ENCODE measurements at places on chromosomes 5 and 9.

- DNase-seq: no peak
Measured at GRCh38 chr5:112757468-112758208, 20.0 kb downstream of the APC start.

DNA sequence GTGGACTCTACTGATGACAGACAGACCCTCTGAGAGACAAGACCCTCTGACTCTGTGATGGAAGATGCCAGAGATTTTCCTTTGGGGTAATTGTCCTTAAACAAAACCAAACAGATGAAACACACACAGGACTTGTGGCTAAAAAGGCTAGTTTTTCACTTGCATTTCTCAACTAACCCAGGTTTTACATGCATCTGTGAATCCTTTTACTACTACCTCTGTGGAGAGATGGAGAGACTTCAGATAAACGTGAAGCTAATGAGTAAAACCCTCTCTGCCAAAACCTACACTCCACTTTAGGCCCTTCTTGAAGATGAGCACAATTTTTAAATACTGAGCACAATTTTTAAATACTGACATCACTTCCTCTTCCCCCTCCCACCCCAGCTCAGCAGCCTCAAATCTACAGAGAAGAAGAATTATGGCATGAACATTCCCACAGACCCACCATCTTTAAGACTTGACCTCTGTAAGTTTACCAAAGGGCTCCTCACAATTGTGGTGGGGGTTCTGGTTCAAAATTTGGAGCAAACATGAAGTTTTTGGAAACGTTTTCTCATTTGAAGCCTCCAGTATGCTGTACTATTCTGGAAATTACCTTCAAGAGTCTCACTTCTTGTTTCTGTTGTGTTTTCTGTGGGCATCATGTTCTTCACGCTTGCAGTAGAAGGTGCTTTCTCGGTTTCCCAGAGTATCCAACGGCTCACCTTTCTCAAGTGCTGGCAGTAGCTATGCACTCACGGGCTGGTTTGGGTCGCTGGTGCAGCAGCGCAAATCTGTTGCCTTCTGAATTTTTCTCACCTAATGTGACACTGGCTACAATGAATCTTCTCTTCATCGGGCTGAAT lies 42.7 kb downstream of the ACER2 start:
- DNase-seq: no peak

DNA sequence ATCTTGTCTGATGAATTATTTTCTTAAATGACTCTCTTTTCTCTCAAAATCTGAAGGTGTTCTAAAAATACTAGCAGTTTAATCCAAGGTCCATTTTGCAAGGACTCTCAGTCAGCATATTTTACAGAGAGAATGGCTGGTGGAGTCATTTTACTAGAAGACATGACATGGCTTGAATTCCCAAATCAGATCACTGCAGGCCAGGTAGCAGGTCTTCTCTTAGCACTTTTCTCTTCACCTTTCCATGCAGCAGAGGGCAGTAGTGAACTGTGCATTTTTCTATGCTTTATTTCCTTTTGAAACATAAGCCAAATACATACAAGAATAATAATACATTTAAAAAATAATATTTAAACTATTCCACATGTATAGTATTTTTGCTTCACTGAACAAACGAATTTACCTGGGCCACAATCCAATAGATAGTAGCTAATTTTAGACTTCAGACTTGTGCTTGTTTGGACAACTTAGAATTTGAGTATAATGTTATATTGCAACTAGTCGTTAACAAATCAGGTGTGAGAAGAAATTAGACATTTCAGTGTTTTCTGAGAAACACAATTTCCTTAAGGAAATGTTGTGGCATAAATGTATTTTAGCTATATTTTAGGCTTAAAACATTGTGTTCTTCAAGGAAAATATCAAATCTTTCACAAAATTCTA lies 289.4 kb upstream of the DAB2 start:
- DNase-seq: no peak

- DNase-seq: no peak
Measured at GRCh38 chr5:148482196-148482595, 98.4 kb downstream of the FBXO38 start.

GRCh38 chr9:72476100-72476499 lies 45.3 kb upstream of the TMC1 start:
- no peak for DNase-seq

- DNase-seq: no peak
Measured at GRCh38 chr9:129999141-129999510, 43.9 kb downstream of the FNBP1 start.

- DNase-seq: no peak
Measured at GRCh38 chr5:168420461-168420860, 65.8 kb upstream of the RARS1 start.

DNA sequence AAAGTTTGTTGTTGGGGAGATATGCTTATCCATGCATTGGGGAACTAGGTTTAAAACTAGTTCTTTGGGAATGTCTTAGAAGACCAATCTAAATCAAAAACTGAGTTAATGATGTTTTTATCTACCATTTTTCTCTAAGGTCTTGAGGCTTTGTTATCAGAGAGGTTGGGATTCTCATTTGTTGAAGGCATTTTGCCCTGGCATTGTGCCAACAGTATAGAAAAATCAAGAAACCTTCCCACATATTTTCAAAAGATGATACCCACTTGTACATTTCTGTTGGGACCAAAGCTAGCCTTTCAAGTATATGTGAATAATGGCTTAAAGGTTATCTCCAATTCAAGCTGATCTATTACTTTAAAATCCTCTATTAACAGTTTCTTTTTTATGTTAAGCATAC lies 419.8 kb upstream of the KIF2A start:
- DNase-seq: no peak

DNA sequence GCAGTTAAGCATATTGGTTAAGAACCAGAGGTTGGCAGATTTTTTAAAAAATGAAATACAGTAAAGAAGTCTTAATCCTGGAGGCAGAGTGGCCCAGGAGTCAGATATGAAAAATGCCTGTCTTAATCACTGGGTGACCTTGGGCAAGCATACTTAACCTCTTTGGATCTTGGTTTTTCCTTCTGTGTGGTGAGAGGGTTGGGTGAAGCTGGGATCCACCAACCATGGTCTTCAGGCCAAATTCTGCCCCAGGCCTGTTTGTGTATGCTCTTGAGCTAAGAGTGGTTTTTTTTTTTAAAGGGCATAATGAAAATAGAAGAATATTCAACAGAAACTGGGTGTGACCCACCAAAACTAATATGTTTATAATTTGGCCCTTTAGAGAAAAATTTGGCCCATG lies 20.0 kb upstream of the TEX48 start:
- no peak for DNase-seq

DNA sequence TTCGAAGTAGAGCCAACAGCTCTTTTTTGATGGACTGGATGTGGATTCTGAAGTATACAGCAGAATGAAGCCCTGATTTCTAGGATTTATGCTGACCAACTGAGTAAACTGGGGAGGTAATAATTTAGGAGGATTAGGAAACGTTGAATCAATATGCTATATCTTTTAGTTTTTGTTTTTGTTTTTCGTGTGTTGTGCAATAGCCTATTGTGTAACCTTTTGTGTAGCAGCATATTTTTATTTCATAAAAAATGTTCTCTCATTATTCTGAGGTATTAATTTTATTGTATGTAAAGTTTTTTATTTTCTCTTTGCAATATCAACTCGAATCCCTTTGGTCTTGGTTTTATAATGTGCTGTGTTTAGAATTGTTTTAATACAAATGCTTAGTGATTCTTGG lies 902.3 kb downstream of the EFNA5 start:
- DNase-seq: no peak

DNA sequence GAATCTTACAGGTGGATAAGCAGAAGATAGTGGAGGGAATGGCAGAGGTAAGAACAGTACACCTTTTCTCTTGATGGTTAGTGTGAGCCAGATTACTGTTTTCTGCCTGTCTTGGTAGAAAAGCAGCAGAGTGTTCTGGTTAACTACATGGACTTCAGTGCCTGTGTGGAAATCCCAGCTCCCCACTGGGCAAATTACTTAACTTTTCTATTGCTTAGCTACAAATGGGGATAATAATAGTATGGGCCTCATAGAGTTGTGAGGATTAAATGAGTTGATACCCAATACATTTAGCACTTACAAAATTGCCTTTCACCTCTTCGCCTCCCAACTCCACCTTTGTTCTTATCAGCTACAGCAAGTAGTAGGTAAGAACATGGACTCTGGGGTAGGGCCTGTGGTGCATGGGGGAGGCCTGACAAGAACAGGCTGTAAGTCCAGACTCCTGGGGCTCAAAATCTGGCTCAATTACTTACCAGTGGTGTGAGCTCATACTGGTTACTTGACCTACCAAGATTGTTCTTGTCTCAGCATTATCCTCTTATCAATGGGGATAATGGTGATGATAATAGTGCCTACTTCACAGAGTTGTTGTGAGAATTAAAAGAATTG lies 125.1 kb downstream of the LIFR start:
- DNase-seq: no peak

DNA sequence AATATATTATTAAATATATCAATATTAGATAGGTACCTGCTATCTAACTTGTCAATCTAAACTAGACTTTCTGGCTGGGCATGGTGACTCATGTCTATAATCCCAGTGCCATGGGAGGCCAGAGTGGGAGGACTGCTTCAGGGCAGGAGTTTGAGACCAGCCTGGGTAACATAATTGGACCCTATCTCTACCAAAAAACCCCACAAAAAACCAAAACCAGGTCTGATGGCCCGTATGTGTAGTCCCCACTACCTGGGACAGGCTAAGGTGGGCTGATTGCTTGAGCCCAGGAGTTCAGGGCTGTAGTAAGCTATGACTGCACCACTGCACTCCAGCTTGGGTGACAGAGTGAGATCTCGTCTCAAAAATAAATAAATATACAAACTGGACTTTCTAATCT lies 55.0 kb downstream of the PJA2 start:
- DNase-seq: no peak

DNA sequence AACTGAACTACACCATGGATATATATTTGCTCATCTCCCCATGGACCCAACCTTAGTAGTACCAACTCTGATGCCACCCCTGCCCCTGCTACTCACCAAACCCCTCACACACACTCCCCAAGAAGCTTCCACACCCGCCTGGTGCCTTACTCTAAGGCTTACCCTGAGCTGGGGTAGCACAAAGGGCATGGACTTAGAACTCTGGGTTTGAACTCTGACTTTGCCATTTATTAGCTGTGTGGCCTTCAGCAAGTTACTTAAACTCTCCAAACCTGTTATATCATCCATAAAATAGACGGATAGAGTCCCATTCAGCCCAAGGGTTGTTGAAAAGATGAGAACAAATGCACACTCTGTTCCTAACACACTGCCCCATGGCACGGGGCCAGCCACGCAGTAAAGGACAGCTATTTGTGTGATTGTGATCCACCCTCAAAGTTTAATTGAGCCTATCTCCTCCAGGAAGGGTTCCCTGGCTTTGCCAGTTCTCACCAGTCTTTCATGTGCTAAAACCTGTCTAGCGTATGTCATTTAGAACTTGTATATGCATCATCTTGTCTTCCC lies 111.0 kb downstream of the KLHL3 start:
- no peak for DNase-seq

DNA sequence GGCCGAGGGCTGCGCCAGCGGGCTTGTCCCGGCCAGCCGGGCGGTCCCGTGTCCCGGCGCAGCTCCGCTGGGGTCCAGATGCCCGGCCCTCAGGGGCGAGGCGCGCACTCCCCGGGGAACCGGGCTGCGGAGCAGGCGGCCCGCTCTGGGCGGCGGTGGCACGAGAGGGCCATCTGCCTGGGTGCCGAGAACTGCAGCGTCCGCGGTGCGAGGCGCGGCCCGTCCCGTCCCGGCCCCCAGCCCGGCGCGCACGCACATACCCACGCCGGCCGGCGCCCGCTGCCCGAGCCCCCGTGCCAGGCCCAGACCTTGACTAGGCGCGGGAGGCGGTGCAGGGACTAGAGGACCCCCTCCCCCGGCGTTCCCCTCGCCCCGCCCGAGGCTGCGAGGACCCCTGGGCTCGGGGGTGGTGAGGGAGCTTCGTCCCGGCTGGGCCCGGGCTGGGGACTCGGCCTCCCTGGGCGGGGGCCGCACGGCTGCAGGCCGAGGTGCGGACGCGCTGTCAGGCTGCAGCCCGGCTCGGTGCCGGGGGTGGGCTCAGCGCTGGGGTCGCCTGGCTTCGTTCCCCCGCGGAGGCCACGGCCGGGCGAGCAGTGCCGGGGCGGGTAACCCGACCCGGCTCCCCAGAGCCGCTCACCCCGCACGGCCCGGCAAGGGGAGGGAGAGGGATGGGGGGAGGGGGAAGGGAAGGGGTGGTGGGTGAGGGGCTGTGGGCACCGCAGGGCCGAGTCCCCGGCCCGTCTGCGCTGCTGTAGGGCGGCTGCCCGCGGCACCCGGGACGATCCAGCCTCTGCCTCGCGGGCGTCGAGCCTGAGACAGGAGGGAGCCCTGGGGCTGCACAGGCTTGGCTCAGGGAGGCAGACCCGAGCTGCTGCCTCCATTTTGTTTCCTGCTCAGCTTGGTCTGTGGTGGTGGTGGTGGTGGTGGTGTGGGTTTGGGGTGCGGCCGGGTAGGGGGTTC lies 1.2 kb upstream of the NSD1 start:
- no peak for DNase-seq

GRCh38 chr5:1414311-1415058 lies 30.8 kb downstream of the SLC6A3 start:
- no peak for DNase-seq

- DNase-seq: no peak
Measured at GRCh38 chr9:64128572-64128971, 1156.4 kb downstream of the FOXD4L5 start.

- no peak for DNase-seq
Measured at GRCh38 chr5:116358911-116359418, 215.7 kb downstream of the SEMA6A start.

DNA sequence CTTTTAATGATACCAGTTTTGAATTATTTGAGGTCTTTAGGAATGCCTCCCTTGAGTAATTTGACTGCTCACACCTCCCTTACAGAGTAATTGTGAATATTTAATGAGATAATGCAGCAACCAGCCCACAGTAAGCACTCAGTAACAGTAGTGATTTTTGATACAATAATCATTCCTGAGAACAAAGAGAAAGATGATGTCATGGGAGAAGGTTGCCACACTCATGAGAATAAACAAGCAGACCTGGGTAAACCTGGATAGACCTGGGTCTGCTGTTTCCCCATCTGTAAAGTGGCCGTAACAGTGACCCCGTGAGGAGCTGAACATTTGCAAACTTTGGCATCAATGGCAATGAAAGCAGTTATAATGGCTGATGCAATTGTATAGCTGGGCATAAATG lies 4.2 kb downstream of the C1QTNF2 start:
- DNase-seq: no peak
